ENCODE measurements at places on chromosomes 4 and X. TPM values are rescaled to one million over a fixed set of nuclear protein-coding genes. Genes with fewer than 3 reads are reported as not detected.

- H3K27ac ChIP-seq = no peak overlapping the region
- H3K27me3 ChIP-seq = no peaks in the 10 kb centered on the region
- H3K4me1 ChIP-seq = no peaks in the 10 kb centered on the region
- DNase-seq = no peak
Measured at GRCh38 chr4:12488672-12489071, 995.5 kb downstream of the RAB28 start.

GRCh38 chrX:48493890-48494364 lies 14.9 kb upstream of the PORCN start:
- H3K4me3 ChIP-seq = no peak overlapping the region
- no peaks in the 10 kb centered on the region for H3K4me1 ChIP-seq
- no peak for DNase-seq
- H3K27ac ChIP-seq = no peak overlapping the region
- no peaks in the 10 kb centered on the region for H3K36me3 ChIP-seq

YTHDC1 gene
- 36.1 TPM for total RNA-seq

PPP1R2C gene
- total RNA-seq = not detected

GRCh38 chr4:3313139-3313538 lies 20.3 kb downstream of the RGS12 start:
- DNase-seq = no peak
- no peaks in the 10 kb centered on the region for H3K27me3 ChIP-seq
- H3K4me1 ChIP-seq = peaks cover 19% of the 10 kb centered on the region

- no peak for DNase-seq
- no peaks in the 10 kb centered on the region for H3K27me3 ChIP-seq
- no peaks in the 10 kb centered on the region for H3K36me3 ChIP-seq
- no peak overlapping the region for H3K4me3 ChIP-seq
- H3K27ac ChIP-seq = no peak overlapping the region
Measured at GRCh38 chrX:84469226-84469625, 33.0 kb downstream of the HDX start.

DNA sequence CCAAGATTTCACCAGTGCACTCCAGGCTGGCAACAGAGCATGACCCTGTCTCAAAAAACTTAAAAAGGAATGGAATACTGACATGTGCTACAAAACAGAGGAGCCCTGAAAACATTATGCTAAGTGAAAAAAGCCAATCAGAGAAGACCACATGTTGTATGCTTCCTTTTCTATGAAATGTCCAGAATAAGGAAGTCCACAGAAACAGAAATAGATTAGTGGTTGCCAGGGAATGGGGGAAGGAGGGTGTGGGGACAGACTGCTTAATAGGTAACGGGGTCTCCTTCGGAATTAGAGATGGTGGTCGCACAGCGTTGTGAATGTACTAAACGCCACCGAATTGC lies 30.1 kb upstream of the KIAA0232 start:
- no peak for DNase-seq
- H3K4me1 ChIP-seq = peaks cover 69% of the 10 kb centered on the region
- H3K27ac ChIP-seq = peak overlapping the region; percentile 3
- H3K27me3 ChIP-seq = no peaks in the 10 kb centered on the region
- no peak overlapping the region for H3K4me3 ChIP-seq
- no peaks in the 10 kb centered on the region for H3K36me3 ChIP-seq

DNA sequence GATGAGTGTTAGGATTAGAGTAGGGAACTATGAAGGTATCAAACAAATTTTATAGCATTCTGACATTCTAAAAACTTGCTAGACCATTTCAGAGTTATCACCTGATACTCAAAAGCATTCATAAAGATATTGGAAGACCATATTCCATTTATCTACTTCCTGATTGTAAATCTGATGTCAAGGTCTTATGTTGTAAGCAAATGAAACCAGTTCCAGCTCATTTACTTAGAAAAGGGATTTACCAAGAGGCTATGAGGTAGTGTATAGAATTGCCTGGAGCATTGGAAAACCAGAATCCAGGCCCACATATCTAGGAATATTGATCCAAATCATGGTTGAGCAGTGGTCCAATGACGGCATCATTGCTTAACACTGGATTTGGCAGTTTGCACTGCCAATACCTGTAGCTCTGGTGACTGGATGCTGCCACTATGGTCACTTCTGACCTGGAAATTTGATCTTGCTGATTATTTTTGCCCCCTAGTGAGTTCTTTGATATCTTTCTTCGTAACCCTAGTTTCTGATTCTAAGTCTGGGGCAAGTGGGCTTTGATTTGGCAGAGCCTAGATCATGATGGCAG lies 25.4 kb downstream of the ARFIP1 start:
- no peaks in the 10 kb centered on the region for H3K27me3 ChIP-seq
- H3K4me3 ChIP-seq = no peak overlapping the region
- H3K4me1 ChIP-seq = peaks cover 10% of the 10 kb centered on the region
- H3K27ac ChIP-seq = no peak overlapping the region

DNA sequence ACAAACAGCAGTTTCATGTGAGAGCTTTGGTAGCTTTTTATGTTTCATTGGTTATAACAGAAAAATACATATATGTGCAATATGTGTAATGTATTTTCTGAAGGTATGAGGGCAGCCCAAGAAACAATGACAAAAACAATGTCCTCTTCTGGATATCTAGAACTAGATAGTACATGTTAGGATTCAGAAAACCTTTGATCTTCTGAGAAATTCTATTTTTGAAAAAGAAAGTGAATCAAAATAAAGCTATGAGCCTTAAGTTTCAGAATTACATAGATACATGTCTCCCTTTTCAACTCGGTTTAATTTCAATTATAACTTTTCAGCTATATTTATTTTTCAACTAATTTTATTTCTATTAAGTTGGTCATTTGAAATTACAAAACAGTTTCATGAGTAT lies 131.9 kb downstream of the REELD1 start:
- no peak overlapping the region for H3K4me3 ChIP-seq
- no peaks in the 10 kb centered on the region for H3K4me1 ChIP-seq
- no peaks in the 10 kb centered on the region for H3K27me3 ChIP-seq
- DNase-seq = no peak

DNA sequence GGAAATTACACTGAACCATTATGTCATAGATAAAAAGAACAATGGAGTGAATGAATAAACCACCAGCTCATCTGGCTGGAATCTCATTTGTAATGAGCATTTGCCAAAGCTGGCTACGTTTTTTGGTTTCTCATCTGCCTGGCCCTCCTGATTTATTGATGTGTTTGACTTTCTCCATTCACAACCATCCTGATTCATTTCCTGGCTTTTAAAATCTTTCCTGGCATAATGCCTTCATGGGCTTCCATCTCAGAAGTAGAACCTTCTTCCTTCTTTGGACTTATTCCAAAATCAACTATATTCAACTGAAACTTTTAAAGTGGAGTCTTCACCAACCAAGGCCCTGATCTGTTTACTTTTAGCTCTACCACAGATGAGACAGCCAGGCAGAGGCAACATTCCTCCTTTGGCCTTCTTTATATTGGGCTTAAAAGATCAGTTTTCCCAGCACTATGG lies 36.0 kb upstream of the ARSJ start:
- no peak overlapping the region for H3K27ac ChIP-seq
- H3K36me3 ChIP-seq = no peaks in the 10 kb centered on the region
- H3K4me3 ChIP-seq = no peak overlapping the region
- H3K4me1 ChIP-seq = no peaks in the 10 kb centered on the region
- no peaks in the 10 kb centered on the region for H3K27me3 ChIP-seq

SOX3 gene
- not detected for total RNA-seq

DNA sequence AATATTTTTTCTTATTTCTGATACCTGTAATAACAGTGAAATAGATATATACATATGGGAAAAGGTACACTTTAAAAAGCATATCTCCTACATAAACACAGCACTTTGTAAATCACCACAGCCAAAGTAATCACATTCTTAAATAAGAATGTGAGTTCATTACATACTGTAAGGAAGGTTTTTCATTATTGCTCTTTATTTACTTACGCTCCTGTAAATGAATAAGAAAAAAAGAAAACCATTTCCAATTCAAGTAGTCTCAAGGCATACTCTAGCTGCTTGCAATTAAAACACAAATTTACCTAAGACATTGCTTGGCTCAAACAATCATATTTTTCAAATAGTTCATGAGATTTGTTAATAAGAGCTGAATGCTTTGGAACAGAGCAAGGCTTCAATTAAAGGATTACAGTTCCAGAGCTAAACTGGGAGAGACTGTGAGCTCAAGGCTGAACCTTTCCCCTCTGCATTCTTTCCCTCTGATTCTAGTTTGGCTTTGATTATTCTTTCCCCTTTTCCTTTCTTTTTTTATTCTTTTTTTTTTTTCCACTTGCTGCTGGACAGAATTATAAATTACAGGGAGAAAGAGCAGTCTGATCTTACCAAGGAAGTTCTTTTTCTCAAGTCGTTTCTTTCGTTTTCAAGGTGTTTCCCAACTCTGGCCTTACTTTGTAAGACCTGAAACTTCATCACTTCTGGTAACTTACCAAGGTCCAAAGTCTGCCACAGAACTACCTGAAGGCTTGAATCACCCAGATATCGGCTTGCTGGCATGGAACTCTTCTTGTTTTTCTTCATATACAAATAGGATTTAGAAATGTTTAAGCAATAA lies 278.3 kb downstream of the INPP4B start:
- no peak overlapping the region for H3K4me3 ChIP-seq
- no peak for DNase-seq
- H3K27ac ChIP-seq = peak overlapping the region; percentile 19
- no peaks in the 10 kb centered on the region for H3K36me3 ChIP-seq
- H3K4me1 ChIP-seq = no peaks in the 10 kb centered on the region
- H3K27me3 ChIP-seq = no peaks in the 10 kb centered on the region

MTMR1 gene
- total RNA-seq = 33.2 TPM

CDX4 gene
- total RNA-seq = not detected

- peak overlapping the region; percentile 80 for H3K4me3 ChIP-seq
- no peaks in the 10 kb centered on the region for H3K27me3 ChIP-seq
- H3K27ac ChIP-seq = peak overlapping the region; percentile 94
- peaks cover 33% of the 10 kb centered on the region for H3K36me3 ChIP-seq
- no peak for DNase-seq
Measured at GRCh38 chrX:153722704-153723350, 1.4 kb downstream of the BCAP31 start.

GRCh38 chr4:108703966-108704365 lies 53.6 kb downstream of the OSTC start:
- no peaks in the 10 kb centered on the region for H3K27me3 ChIP-seq
- H3K4me3 ChIP-seq = no peak overlapping the region
- H3K36me3 ChIP-seq = no peaks in the 10 kb centered on the region
- H3K27ac ChIP-seq = no peak overlapping the region
- no peaks in the 10 kb centered on the region for H3K4me1 ChIP-seq
- no peak for DNase-seq

MED12 gene
- total RNA-seq = 19.9 TPM

PABPC1L2A gene
- total RNA-seq = not detected

GRCh38 chr4:54543088-54543795 lies 114.5 kb upstream of the KIT start:
- no peak for DNase-seq
- H3K27ac ChIP-seq = no peak overlapping the region
- no peaks in the 10 kb centered on the region for H3K27me3 ChIP-seq
- H3K4me1 ChIP-seq = peaks cover 12% of the 10 kb centered on the region

SPANXD gene
- total RNA-seq = not detected

DNA sequence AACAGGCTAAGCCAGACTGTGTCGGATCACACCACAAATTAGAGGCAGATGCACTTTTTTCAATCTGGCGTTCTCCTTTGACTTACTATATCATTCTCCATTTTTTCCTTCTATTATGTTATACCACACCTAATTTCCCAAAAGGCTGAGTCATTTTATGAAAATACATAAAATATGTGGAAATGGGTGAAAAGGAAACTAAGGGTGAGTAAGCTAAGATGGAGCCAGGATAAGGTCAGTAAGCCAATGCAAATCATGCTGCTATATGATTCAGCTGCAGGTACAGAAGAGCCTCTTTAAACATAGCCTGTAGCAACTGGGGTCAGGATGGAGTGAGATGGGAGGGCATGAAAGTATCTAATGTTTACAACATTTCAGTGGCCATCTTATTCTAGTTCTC lies 94.0 kb upstream of the TEX13A start:
- H3K36me3 ChIP-seq = no peaks in the 10 kb centered on the region
- H3K27me3 ChIP-seq = no peaks in the 10 kb centered on the region
- DNase-seq = no peak
- H3K27ac ChIP-seq = no peak overlapping the region
- no peaks in the 10 kb centered on the region for H3K4me1 ChIP-seq

FRG2 gene
- total RNA-seq = not detected

GRCh38 chr4:170089668-170090351 lies at the start of gene AADAT:
Gene AADAT (minus strand): TSS chr4:170089956. CDS start chr4:170089690, 266 bp downstream.
- peak within 1 kb of the TSS; percentile 12 for H3K27ac ChIP-seq
- peak within 1 kb of the TSS; percentile 52 for H3K4me3 ChIP-seq
- no peak for DNase-seq
- no peaks in the 10 kb centered on the region for H3K27me3 ChIP-seq
- H3K36me3 ChIP-seq = no peaks in the 10 kb centered on the region
- no peaks in the 10 kb centered on the region for H3K4me1 ChIP-seq

RAB9B gene
- total RNA-seq = 3.8 TPM

MAGEA10 gene
- total RNA-seq = not detected

GRCh38 chrX:72395237-72395636 lies 89.5 kb upstream of the CITED1 start:
- no peaks in the 10 kb centered on the region for H3K27me3 ChIP-seq
- no peak for DNase-seq
- peaks cover 15% of the 10 kb centered on the region for H3K4me1 ChIP-seq

SPACA5 gene
- total RNA-seq = not detected

MAGIX gene
- 5.1 TPM for total RNA-seq

DNA sequence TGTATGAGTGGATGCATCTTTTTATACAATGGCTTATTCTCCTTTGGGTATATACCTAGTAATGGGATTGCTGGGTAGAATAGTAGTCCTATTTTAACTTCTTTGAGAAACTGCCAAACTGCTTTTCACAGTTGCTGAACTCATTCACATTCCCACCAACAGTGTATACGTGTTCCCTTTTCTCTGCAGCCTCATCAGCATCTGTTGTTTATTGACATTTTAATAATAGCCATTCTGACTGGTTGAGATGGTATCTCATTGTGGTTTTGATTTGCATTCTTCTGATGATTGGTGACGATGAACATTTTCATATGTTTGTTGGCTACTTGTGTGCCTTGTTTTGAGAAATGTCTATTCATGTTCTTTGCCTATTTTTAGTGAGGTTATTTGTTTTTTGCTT lies 687.0 kb upstream of the EPHA5 start:
- H3K4me1 ChIP-seq = no peaks in the 10 kb centered on the region
- no peak overlapping the region for H3K27ac ChIP-seq
- no peak overlapping the region for H3K4me3 ChIP-seq
- DNase-seq = no peak
- H3K27me3 ChIP-seq = no peaks in the 10 kb centered on the region

GRCh38 chr4:147465461-147465860 lies 15.4 kb upstream of the EDNRA start:
- no peaks in the 10 kb centered on the region for H3K27me3 ChIP-seq
- no peak overlapping the region for H3K27ac ChIP-seq
- no peak overlapping the region for H3K4me3 ChIP-seq
- H3K36me3 ChIP-seq = no peaks in the 10 kb centered on the region
- DNase-seq = no peak
- no peaks in the 10 kb centered on the region for H3K4me1 ChIP-seq

GRCh38 chr4:44738615-44739014 lies 12.3 kb upstream of the GNPDA2 start:
- H3K4me3 ChIP-seq = no peak overlapping the region
- H3K4me1 ChIP-seq = no peaks in the 10 kb centered on the region
- H3K27ac ChIP-seq = no peak overlapping the region
- H3K27me3 ChIP-seq = no peaks in the 10 kb centered on the region
- DNase-seq = no peak

GRCh38 chr4:53916431-53916889 lies 147.9 kb downstream of the CHIC2 start:
- no peak for DNase-seq
- no peaks in the 10 kb centered on the region for H3K27me3 ChIP-seq
- H3K27ac ChIP-seq = peak overlapping the region; percentile 83

GRCh38 chrX:130575831-130576389 lies 174.1 kb downstream of the RBMX2 start:
- no peak for DNase-seq
- no peaks in the 10 kb centered on the region for H3K4me1 ChIP-seq
- H3K27ac ChIP-seq = no peak overlapping the region
- H3K27me3 ChIP-seq = no peaks in the 10 kb centered on the region
- H3K4me3 ChIP-seq = no peak overlapping the region

RUFY3 gene
- total RNA-seq = 30.4 TPM
